ENCODE measurements at places on chromosomes 5 and 9.

GRCh38 chr5:150065346-150065745, 21.0 kb downstream of the CSF1R start:
- no peak for DNase-seq

DNA sequence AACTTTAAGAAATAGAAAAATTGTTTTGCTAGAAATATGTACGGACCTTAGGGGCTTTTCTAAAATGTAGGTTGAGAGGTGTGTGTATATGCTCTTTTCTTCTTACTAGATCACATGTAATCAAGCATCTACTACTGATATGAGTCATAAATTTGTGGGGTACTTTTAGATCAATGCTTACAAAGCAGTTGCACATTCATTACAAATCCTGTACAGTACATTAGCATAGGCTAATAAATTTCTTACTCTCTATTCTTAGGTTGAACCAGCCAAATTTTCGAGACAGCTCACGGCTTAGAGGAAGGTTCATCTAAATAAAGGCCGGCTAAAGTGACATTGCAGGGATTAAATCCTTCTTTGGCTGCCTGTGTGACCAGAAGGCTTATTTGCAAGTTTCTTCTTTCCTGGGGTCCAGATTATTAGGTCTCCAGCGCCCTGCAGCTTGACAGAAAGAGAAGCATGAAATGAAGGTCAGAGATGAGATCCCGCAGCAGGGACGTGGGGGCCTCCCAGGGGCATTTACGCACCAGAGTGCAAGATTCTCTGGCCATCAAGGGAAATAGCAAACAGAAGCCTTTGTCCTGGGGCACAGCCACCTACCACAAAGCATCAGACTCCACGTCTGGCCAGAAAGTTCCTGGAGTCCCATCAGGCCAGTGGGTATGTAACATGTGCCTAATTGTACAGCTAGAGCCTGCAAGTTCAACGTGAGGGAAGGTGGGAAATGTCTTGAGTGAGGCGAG, 53.0 kb downstream of the NIM1K start:
- DNase-seq, result no peak

- no peak for DNase-seq
Observed at GRCh38 chr9:101737165-101737704, 1.2 kb downstream of the GRIN3A start.

DNA sequence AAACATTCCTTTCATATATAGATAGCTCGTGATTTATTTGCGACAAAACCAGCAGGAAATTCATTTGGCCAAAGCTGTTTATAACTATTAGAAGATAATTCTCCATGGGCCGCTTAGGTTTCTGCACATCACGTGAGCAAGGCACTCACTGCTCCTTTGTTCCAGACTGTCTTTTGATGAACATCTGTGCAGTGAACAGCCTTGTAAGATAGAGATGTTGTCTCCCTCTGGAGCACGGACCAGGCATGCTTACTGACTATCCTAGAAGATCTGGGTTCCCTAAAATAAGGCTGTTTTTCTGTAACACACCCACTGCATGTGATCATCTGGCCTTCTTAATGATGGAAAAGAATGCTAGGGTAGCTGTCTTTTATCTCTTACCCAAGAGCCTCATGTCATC, 30.9 kb downstream of the YIPF5 start:
- DNase-seq, result no peak

DNA sequence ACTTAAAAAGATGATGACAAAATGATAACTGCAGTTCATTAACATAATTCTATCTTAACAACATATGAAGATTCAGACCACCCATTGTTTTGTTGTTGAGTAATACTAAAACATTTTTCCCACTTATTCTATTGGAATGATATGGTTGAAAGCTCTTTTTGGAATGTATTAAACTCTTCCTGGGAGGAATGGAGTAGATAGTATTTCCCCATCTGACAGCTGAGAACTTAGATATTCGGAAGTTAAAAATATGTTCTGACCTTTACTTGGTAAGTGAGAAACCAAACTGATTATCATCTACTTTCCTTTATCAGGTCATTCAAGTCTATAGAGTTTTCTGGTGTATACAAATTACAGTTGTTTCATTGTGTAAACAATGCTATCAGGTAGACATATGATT, 452.9 kb downstream of the CSNK1G3 start:
- DNase-seq, result no peak

DNA sequence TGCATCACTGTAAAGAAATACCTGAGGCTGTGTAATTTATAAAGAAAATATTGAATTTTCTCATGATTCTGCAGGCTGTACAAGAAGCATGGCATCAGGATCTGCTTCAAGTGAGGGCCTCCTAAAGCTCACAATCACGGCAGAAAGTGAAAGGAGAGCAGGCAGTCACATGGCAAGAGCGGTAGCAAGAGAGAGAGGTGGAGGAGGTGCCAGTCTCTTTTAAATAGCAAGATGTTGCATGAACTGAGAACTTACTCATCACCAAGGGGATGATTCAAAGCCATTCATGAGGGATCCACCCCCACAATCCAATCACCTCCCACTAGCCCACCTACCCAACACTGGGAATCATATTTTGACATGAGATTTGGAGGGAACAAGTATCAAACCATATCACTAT, 184.5 kb upstream of the PAPPA start:
- no peak for DNase-seq

DNA sequence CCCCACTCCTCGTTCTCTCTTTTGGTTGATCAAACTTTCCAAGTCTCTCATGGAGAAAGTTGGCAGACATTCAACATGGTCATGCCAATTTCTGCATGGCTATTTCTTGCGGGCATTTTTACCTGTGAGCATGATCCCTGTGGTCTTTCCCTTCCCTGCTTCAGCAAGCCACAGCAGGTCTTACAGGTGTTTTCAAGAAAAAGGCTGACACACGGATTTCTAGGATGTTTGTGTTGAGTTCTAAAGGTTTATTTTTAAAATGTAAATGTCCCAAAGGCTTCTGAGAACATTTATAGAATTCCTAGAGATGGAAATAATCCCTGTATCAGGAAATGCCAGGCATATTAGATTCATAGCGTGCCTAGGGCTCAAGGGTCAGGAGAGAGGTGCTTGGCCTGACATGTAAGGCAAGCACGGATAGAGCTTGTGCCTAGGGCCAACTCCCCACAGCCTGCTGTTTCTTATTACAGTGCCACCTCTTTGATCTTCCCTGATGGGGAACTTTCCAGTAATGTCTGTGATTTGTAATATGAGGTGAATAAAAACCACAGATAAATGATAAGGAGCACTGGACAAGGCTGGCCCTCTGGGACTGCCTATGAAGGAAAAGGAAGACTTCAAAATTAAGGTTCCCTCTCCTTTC, 79.8 kb downstream of the MUSK start:
- DNase-seq, result no peak

DNA sequence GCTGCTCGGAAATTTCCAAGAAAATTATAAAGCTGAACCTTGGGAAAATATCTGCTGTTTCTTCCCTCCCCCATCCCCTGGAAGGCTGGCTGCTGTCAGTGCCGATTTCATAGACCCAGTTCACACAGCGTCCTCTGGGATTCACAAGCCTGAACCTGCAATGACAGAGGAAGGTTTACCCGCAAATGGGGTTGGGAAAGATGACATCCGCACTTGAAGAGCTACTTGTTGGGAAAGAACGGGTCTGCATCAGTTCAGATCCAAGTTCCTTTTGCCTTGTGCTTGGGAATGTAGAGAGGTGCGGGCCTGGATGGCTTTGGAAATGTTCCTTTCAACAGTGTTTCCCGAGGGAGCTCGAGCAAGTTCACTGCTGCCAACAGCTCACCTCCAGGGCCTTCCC, 13.9 kb downstream of the PCDH12 start:
- DNase-seq, result no peak

DNA sequence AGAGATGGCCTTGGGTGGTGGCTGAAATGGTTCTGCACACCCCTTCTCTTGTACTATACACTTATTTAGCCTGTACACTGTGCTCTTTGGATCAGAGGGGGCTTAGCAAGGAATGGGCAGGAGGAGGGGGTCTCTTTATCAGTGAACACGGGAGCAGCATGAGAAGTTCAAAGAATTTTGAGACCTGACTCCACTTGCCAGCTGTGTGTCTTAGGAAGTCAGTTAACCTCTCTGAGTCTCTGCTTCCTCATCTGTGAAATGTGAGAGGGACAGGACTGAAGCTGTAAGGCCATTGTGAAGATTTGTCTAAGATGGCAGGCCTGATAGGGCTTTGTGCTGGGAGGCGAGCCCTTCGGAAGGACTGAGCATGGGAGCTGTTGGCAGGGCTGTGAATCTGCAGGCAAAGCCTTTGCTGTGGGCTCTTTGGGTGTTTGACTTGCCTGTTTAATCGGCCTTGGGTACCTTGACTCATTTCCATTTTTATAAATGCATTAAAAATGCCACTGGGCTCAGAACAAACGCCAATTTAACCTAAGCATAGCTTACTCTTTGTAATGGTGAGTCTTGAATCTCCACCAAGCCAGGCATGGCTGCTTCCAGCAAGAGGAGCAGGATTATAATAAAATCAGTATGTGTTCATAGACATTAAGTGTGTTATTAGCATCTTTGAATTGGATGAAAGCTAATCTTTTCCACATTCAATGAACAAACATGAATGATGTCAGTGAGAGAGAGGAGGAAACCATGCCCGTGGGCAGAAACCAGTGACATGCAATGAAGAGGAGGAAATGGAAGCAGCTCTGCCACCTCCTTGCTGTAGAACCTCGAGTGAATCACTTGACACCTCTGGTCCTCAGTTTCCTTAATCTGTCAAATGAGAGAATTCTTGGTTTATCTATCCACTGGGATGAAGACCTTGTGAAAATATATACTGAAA, 89.4 kb downstream of the MACROH2A1 start:
- no peak for DNase-seq

DNA sequence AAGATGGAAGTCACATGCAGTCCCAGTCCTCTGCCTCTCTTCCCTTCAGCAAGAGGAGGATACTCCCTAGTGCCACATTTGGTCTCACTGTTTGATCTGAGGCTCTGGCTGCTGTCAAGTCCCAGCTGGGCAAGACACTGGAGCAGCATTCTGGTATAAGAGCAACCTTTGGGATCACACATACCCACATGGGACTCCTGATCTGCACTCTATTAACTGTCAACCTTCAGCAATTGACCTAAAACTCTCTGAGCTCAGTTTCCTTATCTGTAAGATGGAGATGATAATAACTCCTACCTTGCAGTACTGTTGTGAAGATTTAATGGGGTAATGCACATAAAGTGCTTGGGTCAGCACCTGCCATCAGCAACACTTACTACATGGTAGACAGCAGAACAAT, 437.9 kb downstream of the PIK3R1 start:
- DNase-seq, result no peak

DNA sequence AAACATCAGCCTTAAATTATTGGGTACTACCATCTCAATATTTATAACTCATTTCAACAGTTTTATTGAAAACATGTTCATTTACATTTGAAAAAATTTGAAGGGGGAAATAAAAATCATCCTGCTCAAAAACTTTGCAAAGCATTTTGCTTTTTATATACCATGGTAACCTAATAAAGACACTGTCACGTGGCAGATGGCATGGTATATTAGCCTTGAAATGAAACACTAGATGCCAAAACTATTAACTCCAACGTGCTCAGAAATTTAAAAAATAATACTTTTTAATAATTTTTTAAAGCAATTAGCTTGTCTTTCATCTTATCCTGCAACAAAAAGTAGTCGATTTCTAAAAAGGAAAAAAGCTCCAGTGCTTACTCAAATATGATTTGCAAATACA, 88.6 kb upstream of the NFIB start:
- DNase-seq, result no peak

DNA sequence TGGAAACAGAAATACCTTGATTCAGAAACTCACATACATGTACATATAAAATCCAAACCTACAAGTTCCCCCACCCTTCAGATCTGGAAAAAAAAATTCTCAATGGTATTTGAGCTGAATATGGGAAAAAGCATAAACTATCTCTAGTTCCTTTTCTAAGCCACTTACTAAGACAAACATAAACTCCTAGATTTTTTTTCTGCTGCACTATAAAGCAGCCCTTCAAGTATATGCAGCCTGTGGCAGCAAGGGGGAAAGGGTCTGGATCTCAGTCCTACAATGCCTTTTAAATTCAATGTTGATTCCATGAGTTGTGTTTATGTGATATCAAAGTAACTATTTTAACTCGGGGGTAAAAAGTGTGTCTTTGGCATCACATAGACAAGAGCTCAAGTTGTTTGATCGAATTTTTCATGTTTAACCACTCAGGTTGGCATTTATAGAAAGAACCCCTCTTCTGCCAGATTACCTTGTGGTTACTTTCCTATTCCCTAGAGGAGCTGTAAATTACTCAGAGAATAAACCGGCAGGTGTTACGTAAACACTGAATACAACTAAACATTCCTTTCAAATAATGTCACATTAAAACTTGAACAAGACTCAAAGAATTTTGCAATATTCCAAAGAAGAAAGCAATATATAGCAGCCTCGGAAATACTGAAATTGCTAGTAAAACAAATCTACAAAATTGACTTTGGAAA, 91.8 kb upstream of the FER start:
- no peak for DNase-seq

DNA sequence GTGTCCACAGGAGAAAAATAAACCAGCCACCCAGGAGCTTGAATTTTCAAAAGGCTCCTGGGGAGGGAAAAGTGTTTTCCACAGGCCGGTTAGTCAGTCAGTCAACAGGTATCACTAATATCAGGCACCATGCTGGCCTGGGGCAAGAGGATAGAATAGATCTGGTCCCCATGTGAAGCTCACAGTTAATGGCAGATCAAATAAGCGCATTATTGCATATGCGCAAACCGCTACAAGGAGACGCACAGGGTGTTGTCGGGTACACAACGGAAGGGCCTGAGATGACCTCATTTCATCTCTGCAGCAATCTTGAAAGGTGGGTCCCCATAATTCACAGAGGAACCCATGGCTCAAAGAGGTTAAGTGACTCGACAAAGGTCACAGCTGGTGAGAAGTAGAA, 260.7 kb downstream of the CRB2 start:
- no peak for DNase-seq

- DNase-seq, result no peak
Observed at GRCh38 chr5:73612799-73613198, 13.2 kb upstream of the ARHGEF28 start.

GRCh38 chr5:141182248-141182647, at the start of gene PCDHB16:
Gene PCDHB16, plus strand, starts transcription at chr5:141182387. Its CDS starts 173 bp downstream, at chr5:141182560.
- no peak for DNase-seq

- DNase-seq, result no peak
Observed at GRCh38 chr9:85414390-85414789, 327.4 kb downstream of the AGTPBP1 start.

- DNase-seq, result no peak
Observed at GRCh38 chr9:91865041-91865440, 85.0 kb downstream of the ROR2 start.

GRCh38 chr9:133115604-133116345, 5.3 kb downstream of the RALGDS start:
- no peak for DNase-seq

DNA sequence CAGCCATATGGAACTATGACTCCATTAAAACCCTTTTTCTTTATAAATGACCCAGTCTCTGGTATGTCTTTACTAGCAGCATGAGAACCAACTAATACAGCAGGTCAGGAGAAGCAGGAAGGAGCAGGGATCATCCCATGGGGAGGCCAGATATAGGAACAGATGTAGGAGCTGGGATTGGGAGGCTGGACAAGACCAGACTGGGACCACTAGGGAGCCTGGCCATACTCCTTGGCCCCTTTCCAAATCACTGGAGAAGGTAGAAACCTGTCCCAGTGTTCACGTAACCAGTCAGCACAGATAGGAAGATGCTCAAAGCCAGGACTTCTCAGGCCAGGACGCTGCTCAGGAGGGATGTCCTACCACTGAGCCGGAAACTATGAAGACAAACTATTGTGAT, 95.5 kb downstream of the LMX1B start:
- DNase-seq, result no peak

- no peak for DNase-seq
Observed at GRCh38 chr5:179874536-179875292, 16.1 kb upstream of the MRNIP start.
